ENCODE measurements at places on chromosomes 2 and 18.
A peak's percentile ranks its signal among the peaks of the same experiment; 100 is the strongest.

GRCh38 chr2:234715671-234716250 lies 218.9 kb upstream of the ARL4C start:
- no peak for DNase-seq

DNA sequence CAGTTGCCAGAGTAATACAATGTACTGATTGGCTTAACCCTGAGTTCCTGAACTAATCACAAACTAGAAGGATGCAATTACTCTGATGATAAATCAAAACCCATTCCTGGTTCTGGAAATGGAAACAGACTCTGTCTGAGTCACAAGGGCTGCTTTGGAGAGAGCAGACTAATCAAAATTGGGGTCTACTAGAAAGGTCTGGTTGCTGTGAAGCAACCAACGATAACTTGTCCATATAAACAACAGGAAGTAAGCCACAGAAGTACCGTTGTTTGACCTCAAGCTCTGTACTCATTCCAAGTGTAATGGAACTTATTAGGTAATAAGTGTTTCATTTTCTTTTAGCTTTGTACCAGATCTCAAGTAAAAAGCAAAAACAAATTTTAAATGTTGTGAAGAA lies 49.7 kb downstream of the RASGRP3 start:
- DNase-seq = no peak

DNA sequence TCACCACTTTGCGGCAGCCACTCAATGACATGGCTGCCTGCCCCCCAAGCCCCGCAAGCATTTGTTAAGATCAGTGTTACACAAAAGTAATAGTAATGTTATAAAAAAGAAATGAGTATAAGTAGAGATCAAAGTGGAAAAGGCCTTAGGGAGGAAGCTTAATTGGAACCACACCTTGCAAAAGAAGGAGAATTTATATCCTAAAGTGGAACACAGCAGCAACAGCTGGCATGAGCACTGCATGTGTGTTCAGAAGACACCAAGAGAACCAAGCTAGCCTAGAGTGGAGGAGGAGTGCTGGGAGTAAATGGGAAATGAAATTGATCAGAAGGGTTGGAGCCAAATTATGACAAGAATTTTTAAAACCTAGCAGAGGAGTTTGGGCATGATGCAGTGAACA lies 73.1 kb upstream of the STK17B start:
- DNase-seq = no peak

- DNase-seq = no peak
These were observed 111.1 kb downstream of the MEP1B start for GRCh38 chr18:32300914-32301313.

DNA sequence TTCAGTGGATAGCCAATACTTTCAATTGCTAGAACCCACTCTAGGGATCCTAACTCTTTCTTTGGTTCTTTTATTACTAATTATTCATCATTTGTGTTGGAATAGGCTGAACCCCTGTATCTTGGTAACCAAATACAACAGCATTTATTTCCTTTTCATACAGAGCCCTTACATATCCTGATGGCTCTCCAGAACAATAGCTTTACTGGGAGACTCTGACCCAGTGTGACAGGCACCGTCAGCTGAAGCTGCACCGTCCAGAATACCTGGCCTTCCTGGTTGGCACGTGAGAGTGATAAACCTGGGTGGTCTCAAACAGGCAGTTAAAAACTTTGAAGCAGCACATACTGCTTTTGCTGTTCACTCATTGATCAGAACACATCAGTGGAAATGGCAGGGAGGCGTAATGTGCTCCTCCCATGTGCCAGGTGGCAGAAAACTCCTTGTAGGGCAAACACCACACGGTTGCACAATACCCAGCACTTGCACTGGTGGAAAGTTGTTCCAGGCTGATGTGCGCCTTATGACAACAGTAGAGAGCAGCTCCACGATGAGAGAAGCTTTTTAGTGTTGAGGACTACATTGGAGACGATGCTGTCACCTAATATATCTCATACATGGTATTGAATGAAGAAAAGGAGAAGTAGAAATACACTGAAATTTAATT lies 456.2 kb downstream of the PARD3B start:
- DNase-seq = no peak

DNA sequence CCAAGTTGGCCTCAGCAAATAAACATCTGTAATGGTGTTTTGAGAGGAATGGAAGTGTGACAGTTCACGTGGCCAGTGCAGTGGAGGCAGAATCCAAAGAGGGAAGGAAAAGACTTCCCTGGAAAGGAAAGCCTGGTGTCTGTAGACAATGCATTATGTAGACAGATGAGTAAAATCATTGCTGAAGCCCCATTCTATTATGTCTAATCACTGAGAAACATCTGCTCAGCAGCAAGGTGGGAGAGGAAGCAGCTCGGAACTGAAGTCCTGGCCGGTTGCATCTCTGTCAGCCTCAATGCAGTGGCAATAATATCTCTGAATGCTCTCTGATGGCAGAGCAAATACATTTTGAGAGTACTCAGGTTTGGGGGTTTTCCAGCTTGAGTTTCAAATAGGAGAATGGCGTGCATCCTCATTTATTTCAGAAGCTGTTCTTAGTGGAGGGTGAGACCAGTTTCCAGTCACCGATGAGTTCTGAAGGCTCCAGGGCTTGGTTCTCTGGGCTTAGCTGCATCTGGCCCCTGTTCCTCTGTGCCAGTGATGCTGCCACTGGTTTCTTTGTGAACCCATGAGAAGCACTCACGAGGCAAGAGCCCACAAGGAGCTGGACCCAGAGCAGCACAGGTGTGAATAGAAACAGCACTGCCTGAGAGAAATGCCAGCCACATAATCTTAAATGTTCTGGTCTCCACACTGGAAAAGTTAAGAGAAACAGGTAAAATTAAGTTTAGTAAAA lies 63.3 kb downstream of the RPIA start:
- no peak for DNase-seq

GRCh38 chr2:205660521-205661124 lies 21.7 kb upstream of the NRP2 start:
- no peak for DNase-seq

- DNase-seq = no peak
These were observed 38.9 kb downstream of the CTAGE1 start for GRCh38 chr18:22378672-22379282.

- DNase-seq = no peak
These were observed 1739.1 kb upstream of the PIK3C3 start for GRCh38 chr18:40215979-40216378.

GRCh38 chr2:56801770-56802169 lies 618.0 kb downstream of the CCDC85A start:
- DNase-seq = no peak

DNA sequence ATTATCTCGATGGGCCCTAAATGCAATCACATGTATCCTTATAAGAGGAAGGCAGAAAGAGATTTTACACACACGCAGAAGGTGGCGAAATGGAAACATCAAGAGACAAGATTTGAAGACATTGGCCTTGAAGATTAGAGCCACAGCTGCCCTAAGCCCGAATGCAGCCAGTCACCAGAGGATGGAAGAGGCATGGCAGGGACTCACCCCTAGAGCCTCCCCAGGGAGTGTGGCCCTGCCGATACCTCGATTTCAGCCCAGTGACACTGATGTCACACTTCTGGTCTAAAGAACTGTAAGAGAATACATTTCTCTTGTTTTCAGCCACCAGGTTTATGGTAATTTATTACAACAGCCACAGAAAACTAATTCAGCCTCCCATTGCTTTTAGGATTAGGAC lies 17.4 kb downstream of the TTC39C start:
- no peak for DNase-seq

DNA sequence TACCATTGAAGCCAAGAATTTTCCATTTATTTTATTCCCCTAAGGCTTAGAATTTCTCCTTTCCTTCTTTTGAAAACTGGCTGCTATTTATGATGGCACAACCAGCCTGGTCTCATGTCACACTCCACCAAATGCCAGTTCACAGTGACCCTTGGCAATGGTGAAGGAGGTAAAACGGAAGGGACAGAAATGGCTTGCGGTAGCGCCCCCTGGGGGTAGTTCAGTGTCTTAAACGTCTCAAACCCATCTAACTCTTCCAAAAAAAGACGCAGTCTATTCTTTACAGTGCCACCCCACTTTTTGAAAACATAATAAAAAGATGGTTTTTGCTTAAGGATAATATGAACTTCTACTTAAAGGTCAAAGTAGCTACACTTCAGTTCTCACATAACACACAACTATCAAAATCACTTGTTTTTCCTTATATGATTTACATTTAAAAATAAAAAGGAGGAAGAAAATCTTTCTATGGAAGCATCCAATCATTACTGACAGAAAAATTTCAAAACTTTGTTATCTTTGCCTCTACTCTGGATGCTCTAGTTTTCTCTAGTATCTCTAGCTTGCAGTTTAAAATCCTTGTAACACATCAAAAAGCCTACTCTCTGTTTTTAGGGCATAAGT lies 28.0 kb downstream of the PNO1 start:
- peak; percentile 20 for DNase-seq

DNA sequence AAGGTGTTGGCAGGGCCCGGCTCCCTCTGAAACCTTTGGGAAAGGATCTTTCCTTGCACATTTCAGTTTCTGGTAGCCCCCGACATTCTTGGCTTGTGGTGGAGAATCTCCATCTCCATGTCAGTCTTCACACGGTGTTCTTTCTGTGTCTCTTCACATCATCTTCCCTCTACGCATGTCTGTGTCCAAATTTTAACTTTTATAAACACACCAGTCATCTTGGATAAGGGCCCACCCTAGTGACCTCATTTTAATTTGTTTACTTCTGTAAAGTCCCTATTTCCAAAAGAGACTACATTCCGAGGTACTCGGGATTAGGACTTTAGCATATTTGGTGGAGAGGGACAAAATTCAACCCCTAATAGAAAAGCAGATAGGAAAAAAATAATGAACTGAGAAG lies 138.4 kb downstream of the GALNT3 start:
- no peak for DNase-seq

DNA sequence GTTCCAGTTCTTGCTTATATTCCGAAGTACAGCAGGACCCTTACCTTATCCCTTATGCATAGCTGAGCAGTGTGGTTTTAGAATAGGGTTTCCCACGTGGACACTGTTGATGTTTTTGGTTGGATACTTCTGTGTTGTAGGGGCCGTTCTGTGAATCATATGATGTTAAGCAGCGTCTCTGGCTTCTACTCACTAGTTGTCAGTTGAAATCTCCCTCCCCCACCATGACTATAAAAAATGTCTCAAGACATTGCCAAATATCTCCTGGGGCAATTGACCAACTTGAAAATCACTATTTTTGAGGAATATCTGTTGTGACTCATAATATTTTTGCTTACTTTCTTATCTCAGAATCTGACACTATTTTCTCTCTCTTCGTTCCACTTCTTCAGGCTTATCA lies 713.7 kb downstream of the TSN start:
- no peak for DNase-seq

- DNase-seq = no peak
These were observed 28.7 kb downstream of the MREG start for GRCh38 chr2:215984661-215985060.

DNA sequence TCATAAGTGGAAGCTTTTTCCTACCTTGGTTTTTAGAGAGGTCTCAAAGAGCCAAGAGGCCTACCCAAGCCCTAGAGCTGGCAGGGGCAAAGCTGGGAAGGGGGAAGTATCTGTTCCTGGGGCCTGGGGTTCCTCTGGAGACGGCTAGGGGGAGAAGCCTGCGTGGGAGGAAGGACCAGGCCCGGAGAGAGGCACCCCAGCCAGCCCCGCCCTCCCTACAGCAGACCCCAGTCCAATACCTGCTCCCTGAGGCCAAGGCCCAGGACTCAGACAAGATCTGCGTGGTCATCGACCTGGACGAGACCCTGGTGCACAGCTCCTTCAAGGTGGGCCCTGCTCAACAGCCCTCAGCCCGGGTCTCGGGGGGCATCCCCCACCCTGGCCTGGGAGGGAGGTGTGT lies 2.2 kb downstream of the CTDSP1 start:
- DNase-seq = no peak

GRCh38 chr2:229852565-229852964 lies 69.2 kb downstream of the TRIP12 start:
- DNase-seq = peak; percentile 6

DNA sequence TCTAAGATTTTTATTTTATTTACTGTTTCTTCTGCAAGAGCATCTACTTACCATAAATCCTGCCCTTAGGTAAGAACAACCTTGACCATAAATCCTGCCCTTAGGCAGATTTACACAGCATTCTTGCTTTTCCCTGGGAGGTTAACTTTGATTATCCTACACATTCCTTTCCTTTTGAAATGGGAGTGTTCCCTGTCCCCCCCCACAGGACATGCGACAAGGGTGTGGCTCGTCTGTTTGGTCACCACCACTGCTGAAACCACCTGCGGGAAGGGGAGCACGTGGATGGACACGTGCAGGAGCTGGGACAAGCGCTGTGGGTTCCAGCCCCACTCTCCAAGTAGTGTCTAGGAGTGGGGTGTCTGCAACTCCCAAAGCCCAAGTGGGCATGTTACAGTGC lies 239.3 kb upstream of the SP5 start:
- DNase-seq = no peak

GRCh38 chr2:50018292-50018691 lies 864.0 kb upstream of the FSHR start:
- no peak for DNase-seq

GRCh38 chr2:23412556-23413155 lies 27.7 kb downstream of the KLHL29 start:
- DNase-seq = no peak

GRCh38 chr2:12702168-12703121 lies 14.3 kb upstream of the TRIB2 start:
- DNase-seq = no peak

DNA sequence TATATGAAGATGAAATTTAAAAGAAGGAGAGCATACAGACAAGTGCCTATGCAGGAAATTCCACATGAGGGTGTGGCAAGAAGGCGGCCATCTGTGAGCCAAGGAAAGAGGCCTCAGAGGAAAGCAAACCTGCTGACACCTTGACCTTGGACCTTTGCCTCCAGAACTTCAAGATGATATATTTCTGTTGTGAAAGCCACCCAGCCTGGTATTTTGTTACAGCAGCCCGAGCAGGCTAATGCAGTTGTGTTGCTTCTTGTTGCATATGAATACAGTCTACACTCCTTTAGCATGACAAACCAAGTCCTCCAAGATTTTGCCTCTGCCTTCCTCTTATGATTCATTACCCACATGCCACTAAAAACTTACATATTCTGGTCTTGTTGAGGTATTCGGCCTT lies 374.8 kb upstream of the TRIB2 start:
- DNase-seq = no peak

GRCh38 chr2:205259121-205259520 lies 423.2 kb upstream of the NRP2 start:
- no peak for DNase-seq

DNA sequence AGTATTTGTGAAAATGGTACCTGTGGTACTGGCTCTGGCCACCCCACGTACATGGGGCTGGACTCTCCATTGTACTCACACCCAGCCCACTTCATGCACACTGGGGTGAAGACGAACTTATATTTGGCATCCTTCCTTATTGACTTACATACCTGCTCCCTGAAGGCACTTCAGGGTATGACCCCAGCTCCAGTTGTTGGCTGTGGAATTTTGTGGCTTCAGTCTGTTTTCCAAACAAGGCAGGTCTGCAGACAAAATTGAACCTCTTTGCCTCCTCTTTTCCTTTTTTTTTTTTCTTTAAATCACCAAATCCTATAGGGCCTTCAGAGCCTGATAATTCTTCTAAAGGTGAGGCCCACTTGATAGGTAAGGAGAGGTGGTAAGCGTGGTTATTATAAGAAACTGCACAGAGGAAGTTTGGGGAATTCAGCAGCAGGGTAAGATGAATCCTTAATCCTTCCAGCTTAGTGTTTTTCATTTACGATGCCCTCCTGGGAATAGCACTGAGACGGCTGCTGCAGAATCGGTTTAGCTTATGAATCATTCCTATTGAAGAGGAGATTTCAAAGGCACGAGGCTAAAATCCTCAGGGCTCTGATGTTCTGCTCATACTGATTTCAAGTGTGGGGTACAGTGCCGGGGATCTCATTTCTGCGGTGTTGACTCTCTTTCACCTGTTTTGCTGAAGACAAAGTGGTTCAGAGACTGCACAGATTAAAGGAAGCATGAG lies 55.2 kb downstream of the KIF5C start:
- DNase-seq = no peak

Data from effector memory CD4-positive, alpha-beta T cell (primary cell).